Progenitor cell of endocrine pancreas (in vitro differentiated cells): ENCODE measurements at places on chromosomes 6 and 20. TPM values are rescaled to one million over a fixed set of nuclear protein-coding genes. Genes with fewer than 3 reads are reported as not detected.

- H3K27me3 ChIP-seq: peaks cover 28% of the 10 kb centered on the region
- H3K4me1 ChIP-seq: peaks cover 21% of the 10 kb centered on the region
- H3K36me3 ChIP-seq: no peaks in the 10 kb centered on the region
- H3K27ac ChIP-seq: no peak overlapping the region
These were observed 9.3 kb upstream of the FKBP1A start for GRCh38 chr20:1402149-1402548.

GRCh38 chr6:162973980-162974379 lies 246.2 kb downstream of the PACRG start:
- no peaks in the 10 kb centered on the region for H3K4me1 ChIP-seq
- no peaks in the 10 kb centered on the region for H3K36me3 ChIP-seq

DNA sequence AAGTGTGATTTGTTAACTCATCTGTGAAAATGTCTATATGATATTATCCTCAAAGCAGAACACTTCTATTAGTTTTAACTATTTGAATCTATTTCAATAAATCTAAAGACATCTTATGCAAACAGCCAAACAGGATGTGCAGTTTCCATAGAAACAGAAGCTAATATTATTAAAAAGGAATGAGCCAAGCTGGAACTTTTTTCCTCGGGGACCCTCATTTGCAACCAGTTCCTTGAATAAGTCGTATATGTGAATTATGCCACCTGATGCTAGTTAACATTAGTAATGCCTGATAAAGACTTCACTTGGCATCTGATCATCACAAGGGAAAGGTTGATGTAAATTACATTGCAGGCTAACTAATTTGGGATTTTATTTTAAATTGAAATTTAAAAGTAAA lies 216.9 kb upstream of the SMLR1 start:
- H3K27ac ChIP-seq: no peak overlapping the region
- H3K36me3 ChIP-seq: no peaks in the 10 kb centered on the region
- no peaks in the 10 kb centered on the region for H3K4me1 ChIP-seq
- H3K27me3 ChIP-seq: no peaks in the 10 kb centered on the region
- no peak overlapping the region for H3K4me3 ChIP-seq
- DNase-seq: no peak

Gene TCF19
- total RNA-seq: 9.3 and 9.6 TPM in 2 replicates

GRCh38 chr6:162478192-162478671 lies 249.3 kb downstream of the PRKN start:
- H3K27me3 ChIP-seq: no peaks in the 10 kb centered on the region
- H3K36me3 ChIP-seq: no peaks in the 10 kb centered on the region
- H3K4me3 ChIP-seq: no peak overlapping the region
- peaks cover 4% of the 10 kb centered on the region for H3K4me1 ChIP-seq

Gene MUC21
- total RNA-seq: not detected in 2 replicates

Gene NUP153
- 50.3 and 53.4 TPM in 2 replicates for total RNA-seq

DNA sequence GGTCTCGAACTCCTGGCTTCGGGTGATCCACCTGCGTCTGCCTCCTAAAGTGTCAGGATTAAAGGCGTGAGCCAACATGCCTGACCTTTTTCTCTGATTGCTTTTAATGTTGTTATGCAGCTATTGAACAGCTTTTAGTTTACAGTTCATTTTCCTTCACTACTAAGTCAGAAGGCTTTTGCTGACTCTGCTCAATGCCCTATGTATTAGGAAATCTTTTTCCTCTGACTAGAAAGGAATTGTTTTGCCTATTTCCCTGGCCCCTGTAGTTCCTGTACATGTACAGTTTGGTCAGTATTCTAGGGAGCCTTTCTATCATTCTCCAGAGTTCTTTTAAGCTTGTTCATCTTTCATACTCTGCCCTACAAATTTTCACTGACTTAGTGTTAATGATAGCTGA lies 280.2 kb downstream of the CDKAL1 start:
- DNase-seq: no peak
- H3K27me3 ChIP-seq: no peaks in the 10 kb centered on the region
- no peak overlapping the region for H3K4me3 ChIP-seq
- no peak overlapping the region for H3K27ac ChIP-seq
- peaks cover 15% of the 10 kb centered on the region for H3K36me3 ChIP-seq

GRCh38 chr6:95882371-95882770 lies 133.4 kb upstream of the FUT9 start:
- no peak for DNase-seq
- peaks cover 4% of the 10 kb centered on the region for H3K4me1 ChIP-seq
- no peaks in the 10 kb centered on the region for H3K27me3 ChIP-seq
- H3K36me3 ChIP-seq: no peaks in the 10 kb centered on the region
- H3K27ac ChIP-seq: no peak overlapping the region

Gene SIRPG
- not detected in 2 replicates for total RNA-seq

DNA sequence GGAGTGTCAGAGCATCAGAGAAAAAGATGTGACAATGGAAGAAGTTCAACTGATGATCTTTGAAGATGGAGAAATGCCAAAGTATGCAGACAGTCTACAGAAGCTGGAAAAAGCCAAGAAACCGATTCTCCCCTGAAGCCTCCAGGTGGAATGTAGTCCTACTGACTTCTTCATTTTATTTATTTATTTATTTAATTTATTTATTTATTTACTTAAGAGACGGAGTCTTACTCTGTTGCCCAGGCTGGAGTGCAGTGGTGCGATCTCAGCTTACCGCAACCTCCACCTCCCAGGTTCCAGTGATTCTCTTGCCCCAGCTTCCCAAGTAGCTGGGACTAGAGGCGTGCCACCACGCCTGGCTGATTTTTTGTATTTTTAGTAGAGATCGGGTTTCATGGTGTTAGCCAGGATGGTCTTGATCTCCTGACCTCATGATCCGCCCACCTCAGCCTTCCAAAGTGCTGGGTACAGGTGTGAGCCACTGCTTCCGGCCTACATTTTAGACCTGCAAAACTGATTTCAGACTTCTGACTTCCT lies 2.2 kb upstream of the RPF2 start:
- peaks cover 22% of the 10 kb centered on the region for H3K36me3 ChIP-seq
- H3K4me1 ChIP-seq: peaks cover 15% of the 10 kb centered on the region
- peak overlapping the region; percentile 33 for H3K27ac ChIP-seq
- peak overlapping the region; percentile 14 for H3K4me3 ChIP-seq

DNA sequence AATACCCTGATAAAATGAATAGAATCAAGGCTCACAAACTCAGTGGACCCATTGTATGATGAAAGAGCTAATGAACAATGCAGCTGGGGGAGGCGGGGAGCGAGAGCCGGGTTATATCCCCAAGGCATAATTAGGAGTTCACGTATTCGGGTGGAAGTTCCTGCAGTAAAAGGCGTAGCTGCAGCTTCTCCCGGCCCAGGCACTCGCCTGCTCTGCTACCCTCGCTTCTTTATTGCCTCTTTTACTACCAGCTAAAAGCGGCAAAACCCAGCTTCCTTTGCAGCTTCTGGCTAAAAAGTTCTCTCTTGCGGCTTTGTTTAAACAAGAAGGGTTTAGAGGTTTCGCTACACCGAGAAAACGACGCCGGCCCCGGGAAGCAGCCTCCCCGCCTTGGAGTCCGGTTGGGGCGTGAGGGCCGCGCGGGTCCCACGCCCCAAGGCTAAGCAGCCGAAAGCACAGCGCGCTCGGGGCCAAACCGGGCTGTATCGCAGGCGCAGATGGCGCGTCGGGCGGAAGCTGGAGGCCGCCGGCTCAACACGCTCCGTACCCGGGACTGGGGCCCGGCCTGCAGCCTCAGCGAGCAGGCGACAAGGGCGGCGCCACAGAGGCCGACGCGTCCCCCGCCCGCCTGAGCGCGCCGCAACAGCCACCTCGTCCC lies 1.6 kb downstream of the ZBTB2 start:
- no peaks in the 10 kb centered on the region for H3K27me3 ChIP-seq
- H3K4me3 ChIP-seq: peak overlapping the region; percentile 86
- H3K27ac ChIP-seq: peak overlapping the region; percentile 98
- DNase-seq: no peak
- H3K4me1 ChIP-seq: peaks cover 27% of the 10 kb centered on the region

GRCh38 chr20:6732851-6733250 lies 34.6 kb upstream of the BMP2 start:
- H3K36me3 ChIP-seq: no peaks in the 10 kb centered on the region
- no peaks in the 10 kb centered on the region for H3K27me3 ChIP-seq
- peaks cover 14% of the 10 kb centered on the region for H3K4me1 ChIP-seq
- no peak overlapping the region for H3K4me3 ChIP-seq
- DNase-seq: no peak

Gene ABCC10
- 68.5 and 68.8 TPM in 2 replicates for total RNA-seq

DNA sequence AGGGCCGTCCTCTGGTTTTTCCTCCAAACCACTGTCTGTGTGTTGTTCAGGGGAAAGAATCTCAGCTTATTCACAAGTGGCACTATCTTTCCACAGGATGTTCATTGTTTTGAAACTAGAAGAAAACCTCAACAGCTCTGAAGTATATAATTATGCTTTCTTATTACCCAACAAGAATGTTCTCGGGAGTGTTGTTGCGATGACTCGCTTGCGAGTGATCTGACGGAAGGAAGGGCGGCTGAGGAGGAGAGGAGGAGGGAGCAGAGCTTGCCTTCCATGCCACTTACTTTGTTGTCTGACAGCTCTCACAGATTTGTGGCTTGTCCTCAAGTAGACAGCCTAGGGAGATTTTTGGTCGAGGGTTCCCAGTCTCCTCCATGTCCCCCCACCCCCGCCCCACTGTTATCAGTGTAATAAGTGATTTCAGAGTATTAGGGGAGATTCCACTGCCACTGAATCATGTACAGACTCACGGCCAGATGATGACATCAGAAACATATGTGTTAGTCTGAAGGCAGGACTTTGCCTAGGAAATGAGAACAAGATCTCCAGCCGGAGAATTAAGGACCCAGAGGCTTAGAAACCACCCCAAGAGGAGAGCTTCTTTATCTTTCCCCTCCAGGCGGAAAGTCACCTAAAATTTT lies 80.7 kb upstream of the CCN6 start:
- H3K27me3 ChIP-seq: peaks cover 4% of the 10 kb centered on the region
- DNase-seq: no peak
- no peaks in the 10 kb centered on the region for H3K36me3 ChIP-seq
- H3K4me3 ChIP-seq: no peak overlapping the region
- H3K27ac ChIP-seq: no peak overlapping the region

Gene LY6G5C
- 4.4 and 6.5 TPM in 2 replicates for total RNA-seq

- DNase-seq: no peak
- H3K27me3 ChIP-seq: no peaks in the 10 kb centered on the region
- H3K36me3 ChIP-seq: no peaks in the 10 kb centered on the region
- H3K27ac ChIP-seq: no peak overlapping the region
- H3K4me3 ChIP-seq: no peak overlapping the region
These were observed 90.4 kb upstream of the TMEM30A start for GRCh38 chr6:75374961-75375400.

- DNase-seq: no peak
- H3K4me3 ChIP-seq: peak overlapping the region; percentile 4
- no peaks in the 10 kb centered on the region for H3K36me3 ChIP-seq
- H3K27ac ChIP-seq: peak overlapping the region; percentile 16
These were observed 39.4 kb downstream of the YTHDF1 start for GRCh38 chr20:63176427-63177133.

GRCh38 chr6:33781131-33781975 lies 7.6 kb downstream of the LEMD2 start:
- no peak for DNase-seq
- peaks cover 4% of the 10 kb centered on the region for H3K4me1 ChIP-seq
- H3K27ac ChIP-seq: peak overlapping the region; percentile 59
- no peak overlapping the region for H3K4me3 ChIP-seq
- peaks cover 24% of the 10 kb centered on the region for H3K36me3 ChIP-seq

DNA sequence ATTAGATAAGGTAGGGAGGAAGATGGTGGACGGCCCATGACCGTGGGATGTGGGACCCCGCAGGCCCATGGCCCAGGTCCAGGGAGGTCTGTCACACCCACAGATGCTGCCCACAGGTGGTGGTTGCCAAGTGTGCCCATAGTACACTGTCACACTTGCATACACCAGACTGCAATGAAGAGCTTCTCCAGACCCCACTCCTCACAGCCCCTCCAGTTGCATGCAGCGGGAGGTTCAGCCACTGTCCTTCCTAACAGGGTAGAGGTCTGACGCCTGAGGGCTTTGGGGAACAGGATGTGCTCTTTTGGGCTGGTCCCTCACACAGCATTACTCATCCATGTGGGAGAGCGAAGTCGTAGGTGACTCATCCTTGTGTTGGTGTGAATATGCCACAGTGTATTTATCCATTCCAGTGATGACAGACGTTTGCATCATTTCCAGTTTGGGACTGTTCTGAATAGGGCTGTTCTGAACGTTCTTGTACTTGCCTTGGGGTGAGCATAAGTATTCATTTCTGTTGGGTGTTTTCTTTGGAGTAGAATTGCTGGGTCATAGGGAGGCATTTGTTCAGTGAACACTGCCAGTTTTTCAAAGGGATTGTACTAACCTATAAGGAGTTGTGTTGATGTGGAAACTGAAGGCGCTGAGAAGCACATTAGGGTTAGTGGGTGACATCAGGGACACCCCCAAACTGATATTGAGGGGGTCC lies 10.1 kb upstream of the PYGB start:
- DNase-seq: no peak
- peaks cover 40% of the 10 kb centered on the region for H3K4me1 ChIP-seq
- H3K27me3 ChIP-seq: peaks cover 7% of the 10 kb centered on the region
- H3K4me3 ChIP-seq: no peak overlapping the region

DNA sequence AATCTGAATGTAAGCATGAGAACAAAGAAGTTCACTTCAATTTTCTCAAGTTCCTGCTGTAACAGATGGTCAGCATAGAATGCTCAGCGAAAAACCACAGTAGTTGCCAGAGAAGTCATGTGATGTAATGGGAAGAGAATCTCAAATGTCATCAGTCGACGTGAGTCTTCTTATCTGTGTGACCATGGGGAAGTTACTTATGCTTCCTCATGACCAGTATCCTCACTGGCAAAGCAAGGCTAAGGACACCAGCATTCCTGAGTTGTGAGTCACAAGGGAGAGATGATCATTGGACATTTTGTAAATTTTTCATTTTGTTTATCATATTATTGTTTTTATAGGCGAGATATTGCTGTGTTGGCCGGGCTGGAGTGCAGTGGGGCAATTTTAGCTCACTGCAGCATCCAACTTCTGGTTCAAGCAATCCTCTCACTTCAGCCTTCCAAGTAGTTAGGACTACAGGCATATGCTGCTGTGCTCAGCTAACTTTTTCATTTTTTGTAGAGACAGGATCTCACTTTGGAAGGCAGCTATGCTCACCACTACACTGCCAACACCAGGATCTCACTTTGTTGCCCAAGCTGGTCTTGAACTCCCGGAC lies 21.9 kb downstream of the SGK1 start:
- H3K27me3 ChIP-seq: peaks cover 7% of the 10 kb centered on the region
- no peak for DNase-seq
- peaks cover 3% of the 10 kb centered on the region for H3K4me1 ChIP-seq
- H3K4me3 ChIP-seq: no peak overlapping the region
- no peak overlapping the region for H3K27ac ChIP-seq

Gene PLEKHG1
- total RNA-seq: 38.8 and 42.2 TPM in 2 replicates

DNA sequence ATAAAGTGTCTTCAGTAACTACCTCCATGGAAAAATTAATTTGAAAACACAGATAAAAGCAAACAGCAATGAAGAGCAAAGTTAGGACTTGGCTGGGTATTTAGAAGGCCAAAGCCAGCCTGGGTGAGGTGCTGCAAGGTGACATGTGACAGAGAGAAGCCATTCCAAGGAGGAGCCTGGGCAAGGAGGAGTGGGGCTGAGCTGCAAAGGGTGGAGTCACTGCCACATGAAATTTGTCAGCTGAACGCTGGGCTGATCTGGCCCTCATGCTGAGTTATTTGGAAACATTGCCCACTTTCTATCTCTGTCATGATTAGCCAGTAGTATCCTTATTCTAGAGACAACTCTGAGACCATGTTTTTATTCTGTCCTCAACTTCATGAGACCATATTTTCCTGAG lies 76.3 kb downstream of the PERP start:
- H3K36me3 ChIP-seq: no peaks in the 10 kb centered on the region
- H3K4me1 ChIP-seq: peaks cover 4% of the 10 kb centered on the region
- no peak overlapping the region for H3K27ac ChIP-seq
- H3K27me3 ChIP-seq: no peaks in the 10 kb centered on the region
- DNase-seq: no peak

- H3K36me3 ChIP-seq: no peaks in the 10 kb centered on the region
- H3K27ac ChIP-seq: peak overlapping the region; percentile 91
- H3K4me3 ChIP-seq: no peak overlapping the region
- DNase-seq: no peak
- H3K4me1 ChIP-seq: peaks cover 14% of the 10 kb centered on the region
These were observed 55.7 kb downstream of the AFG1L start for GRCh38 chr6:108350528-108350927.

Gene ELOVL2
- total RNA-seq: 5.6 and 6.0 TPM in 2 replicates
